ENCODE measurements at places on chromosomes 4 and X.
A peak's percentile ranks its signal among the peaks of the same experiment; 100 is the strongest.

DNA sequence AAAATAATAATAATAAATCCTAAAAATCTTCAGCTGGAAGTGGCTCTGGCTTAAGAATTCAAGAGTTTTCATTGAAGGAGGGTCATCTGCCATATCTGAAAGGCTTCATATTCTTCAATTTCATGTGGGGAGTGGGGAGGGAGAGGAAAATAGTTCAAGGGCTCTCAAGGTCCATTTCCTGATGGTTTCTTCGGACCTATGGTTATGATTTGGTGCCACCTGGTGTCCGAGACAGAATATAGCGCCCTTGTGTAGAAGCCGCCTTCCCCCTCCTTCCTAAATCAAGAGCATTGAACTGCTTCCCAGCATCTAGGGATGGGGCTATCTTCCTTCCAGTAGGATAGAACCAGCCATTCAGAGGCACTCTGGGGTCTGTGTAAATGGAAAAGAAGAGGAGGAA is 34.3 kb downstream of the NLGN3 start:
- no peak for DNase-seq

- DNase-seq, result no peak
Measured at GRCh38 chrX:3268829-3269228, 77.6 kb downstream of the MXRA5 start.

GRCh38 chrX:9609499-9609898 is 144.6 kb downstream of the TBL1X start:
- DNase-seq, result no peak

DNA sequence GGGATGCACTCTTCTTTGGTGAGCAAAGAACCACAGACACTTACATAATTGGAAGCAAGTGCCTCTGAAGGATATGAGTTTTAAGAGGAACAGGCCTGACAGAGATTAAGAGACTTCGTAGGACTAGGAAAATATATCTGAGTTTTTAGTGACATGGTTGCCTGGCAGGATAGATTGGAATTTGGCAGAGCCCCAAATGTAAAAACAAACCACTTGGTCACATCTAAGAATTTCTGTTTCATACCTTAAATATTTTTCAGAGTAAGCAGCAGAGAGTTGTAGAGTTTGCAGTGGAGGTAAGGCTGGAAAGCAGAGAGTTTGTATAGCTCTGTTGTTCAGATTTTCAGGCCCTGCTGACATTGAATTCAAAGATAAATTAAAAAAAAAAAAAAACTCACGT is 150.1 kb upstream of the MAGEB2 start:
- DNase-seq, result no peak

DNA sequence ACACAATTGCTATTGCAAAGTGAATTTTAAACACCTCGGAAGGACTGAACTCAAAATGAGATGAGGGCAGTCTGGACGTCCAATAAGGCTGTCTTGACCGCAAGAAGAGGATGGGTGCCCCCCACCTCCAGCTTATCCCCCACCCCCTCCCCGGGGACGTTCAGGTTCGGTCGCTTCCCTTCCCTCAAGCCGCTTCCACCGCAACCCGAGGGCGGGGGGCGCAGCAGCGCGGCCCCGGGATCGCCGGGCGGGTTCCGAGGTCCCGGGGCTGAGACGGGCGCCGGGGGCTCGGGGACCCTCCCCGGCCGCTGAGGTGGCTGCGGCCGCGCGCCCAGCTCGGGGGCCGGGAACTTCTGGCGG is 480 bp downstream of the USP46 start:
- DNase-seq, result no peak

- DNase-seq, result no peak
Measured at GRCh38 chr4:130043732-130044160, 947.8 kb downstream of the C4orf33 start.

DNA sequence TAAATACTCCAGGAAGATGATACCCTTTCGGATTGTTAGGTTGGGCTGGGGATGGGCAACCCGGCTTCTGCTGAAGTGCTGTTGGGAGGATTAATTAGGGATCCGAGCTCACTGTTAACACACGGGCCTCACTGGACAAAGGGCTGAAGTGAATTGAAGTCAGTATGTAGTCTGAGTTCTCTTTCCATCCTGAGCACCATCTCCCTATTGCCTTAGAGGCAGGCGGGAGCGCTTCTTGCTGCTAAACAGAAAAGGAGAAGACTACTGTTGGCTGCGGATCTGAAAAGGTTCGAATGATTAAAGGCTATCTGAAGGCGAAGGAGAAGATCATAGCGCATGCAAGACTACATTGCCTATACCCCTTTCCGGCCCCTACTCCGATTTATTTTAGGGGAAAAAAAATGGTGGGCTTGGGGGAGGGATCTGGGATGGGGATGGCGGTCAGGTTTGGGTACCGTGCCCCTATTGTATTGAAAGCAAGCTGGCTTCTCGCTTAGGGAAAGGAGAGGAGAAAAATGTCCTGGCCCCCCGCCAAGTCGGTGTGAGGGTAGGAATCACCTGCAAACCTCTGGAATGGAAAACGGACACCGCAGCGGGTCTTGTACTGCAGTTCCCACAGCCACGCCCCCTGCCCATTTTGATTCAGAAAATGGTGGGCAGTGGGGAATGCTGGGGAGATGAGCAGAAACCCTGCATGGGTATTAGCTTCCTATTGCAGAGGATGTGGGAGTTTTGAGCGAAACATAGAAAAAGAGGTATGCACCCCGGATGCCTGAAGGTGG is 22.3 kb downstream of the MORF4L2 start:
- no peak for DNase-seq

DNA sequence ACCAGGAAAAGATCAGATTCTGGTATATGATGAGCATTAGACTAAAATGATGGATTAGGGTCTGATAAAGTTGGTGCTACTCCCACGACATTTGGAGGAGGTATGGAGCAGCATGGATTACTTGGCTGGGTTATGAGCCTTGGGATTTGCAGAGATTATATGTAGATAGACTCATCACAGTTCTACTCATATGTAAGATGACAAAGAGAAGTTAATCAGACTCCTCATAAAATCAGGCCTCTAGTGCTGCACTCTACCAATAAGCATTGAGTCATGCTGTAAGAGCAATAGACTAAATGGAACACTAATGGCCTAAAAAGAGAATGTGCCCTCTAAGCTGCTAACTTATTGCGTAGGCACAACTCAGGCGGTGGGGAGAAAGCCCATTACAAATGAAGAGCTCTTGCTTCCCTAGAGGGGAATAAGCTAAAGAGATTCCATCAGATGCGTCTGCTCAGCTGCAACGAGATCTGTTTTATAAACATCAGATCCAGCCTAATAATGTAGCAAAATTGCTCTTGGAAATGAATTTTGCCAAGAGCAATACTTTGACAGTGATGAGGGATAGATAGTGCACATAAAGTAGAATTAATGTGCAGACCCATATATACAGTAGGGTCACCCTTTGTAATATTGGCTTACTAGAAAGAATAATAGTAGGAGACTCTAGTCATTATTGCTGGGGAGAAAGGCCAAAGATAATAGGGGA is 17.5 kb downstream of the LIAS start:
- DNase-seq, result no peak

GRCh38 chrX:47597222-47597621 is 15.0 kb downstream of the TIMP1 start:
- DNase-seq, result no peak

GRCh38 chr4:48898733-48899431 is 7.7 kb downstream of the OCIAD2 start:
- DNase-seq, result peak; percentile 55

DNA sequence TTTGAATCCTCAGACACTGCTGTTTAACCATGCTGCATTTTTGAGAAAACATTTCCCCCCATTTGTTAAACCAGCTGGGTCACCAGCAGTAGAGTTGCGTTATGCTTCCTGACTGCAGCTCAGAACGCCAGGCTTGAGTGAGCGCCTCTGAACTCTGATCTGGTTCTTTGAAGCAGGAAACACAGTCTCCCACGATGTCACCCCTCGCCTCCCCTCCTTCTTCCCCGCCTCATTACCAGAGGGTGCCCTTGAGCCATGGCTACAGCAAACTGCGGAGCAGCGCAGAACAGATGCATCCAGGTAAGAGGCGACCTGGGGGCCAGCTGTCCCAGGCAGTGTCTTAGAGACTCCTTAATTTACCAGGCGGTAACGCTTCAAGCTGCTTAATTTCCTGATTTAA is 78.4 kb downstream of the REPS2 start:
- no peak for DNase-seq

GRCh38 chrX:136028383-136028984 is 43.2 kb downstream of the SLC9A6 start:
- DNase-seq, result peak; percentile 5

DNA sequence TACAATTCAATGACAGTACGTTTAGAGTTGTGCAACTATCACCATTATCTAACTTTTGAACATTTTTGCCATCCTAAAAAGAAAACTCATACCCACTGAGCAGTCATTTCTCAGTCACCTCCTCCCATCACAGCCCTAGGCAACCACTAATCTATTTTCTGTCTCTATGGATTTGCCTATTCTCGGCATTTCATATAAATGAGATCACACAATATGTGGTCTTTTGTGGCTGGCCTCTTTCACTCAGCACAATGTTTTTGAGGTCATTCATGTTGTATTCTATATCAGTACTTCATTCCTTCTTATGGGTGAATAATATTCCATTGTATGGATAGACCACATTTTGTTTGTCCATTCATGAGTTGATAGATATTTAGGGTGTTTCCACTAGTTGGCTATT is 103.0 kb downstream of the PPEF1 start:
- no peak for DNase-seq

DNA sequence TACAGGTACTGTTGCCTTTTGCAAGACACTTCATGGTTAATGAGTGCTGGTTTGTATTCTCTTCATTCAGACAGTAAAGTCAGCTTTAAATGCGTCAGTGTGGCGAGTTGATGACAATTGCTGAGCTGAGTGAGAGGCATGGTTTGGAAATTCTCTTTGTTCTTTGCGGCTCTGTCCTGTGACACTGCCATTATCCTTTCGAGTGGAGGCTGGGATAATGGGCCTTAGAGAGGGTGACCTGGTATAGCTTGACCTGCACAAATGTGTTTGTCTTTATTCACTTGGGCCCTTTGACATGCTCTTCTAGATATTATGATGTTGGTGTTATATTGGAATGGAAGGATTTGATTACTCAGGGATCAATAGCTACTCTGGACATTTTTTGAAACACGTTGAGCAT is 208.5 kb upstream of the FAT1 start:
- no peak for DNase-seq

DNA sequence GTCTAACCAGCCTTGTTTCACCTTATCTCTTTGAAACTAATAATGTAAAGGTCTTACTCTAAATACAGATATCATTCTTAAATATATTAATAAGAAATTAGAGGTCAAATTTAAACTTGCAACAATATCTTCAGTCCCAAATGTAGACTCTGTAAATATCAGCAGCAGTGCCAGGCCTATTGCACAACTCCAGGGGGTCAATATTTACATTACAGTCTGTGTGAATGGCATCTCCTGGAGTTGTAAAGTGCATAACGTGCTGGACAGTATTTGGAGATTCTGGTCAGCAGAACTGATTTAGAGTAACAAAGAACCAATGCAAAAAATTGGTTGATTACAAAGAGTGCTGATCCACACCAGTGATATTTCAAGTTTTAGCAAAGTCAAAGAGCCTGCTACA is 1225.9 kb downstream of the PCDH19 start:
- no peak for DNase-seq

GRCh38 chr4:94338681-94339351 is 3.8 kb downstream of the HPGDS start:
- no peak for DNase-seq

GRCh38 chr4:155405059-155405458 is 28.3 kb upstream of the MAP9 start:
- no peak for DNase-seq

DNA sequence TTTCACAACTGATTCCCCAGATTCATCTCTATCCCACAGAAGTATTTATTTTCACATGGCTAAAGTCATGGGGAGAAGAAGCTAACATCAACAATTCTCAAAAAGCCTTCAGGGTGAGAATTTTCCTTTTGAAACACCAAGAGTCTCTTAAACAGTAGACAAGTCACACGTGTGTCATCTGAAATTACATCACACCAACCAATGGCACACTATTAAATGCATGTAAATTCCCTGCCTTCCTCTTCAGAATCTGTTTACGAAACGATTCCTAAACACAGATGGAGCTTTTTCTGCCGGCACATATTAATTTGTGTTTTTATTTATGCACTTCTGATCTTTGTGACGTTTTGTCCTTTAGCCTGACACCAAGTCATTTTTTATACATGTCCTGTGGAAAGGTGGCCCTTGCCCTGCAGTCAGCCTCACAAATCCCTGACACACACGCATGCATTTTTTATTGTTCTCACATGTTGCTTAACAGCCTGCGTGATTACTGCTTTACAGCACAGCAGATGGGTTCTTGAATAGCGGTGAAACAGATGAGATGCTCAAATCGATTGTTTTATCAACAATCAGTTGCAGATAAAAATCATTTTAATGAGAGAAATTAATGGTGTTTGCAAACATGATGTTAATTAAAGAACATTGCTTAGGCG is 735.9 kb upstream of the TENM3 start:
- no peak for DNase-seq
